ENCODE measurements at places on chromosomes 4 and X.

GRCh38 chr4:15926486-15926885 is 12.1 kb downstream of the FGFBP1 start:
- no peak for DNase-seq

- DNase-seq: no peak
These were observed 169.5 kb downstream of the TLL1 start for GRCh38 chr4:166042510-166043055.

- DNase-seq: peak; percentile 53
These were observed 339 bp downstream of the TBC1D9 start for GRCh38 chr4:140755774-140756318.

DNA sequence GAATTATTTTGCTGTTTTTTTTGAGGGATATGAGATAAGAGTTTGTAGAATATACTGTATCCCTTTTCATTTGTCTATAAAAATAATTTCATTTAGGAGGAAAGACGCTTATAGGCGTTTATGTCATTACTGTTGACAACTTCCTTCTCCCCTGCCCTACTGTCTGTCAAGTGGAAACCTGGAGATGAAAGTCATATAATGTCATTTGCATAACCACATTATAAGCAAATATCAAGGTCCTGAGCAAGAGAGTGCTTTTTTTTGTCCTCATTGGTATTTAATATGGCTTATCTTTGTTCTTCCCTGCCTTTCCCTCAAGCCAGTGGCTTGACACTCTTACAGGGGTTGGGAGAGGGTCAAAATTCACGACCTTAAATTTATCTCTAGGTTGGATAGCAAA is 55.8 kb downstream of the LRP2BP start:
- no peak for DNase-seq

- no peak for DNase-seq
These were observed 113.2 kb downstream of the ENOX2 start for GRCh38 chrX:130789793-130790192.

All from neural crest cell (in vitro differentiated cells).